ENCODE measurements at places on chromosomes 6 and 20.

DNA sequence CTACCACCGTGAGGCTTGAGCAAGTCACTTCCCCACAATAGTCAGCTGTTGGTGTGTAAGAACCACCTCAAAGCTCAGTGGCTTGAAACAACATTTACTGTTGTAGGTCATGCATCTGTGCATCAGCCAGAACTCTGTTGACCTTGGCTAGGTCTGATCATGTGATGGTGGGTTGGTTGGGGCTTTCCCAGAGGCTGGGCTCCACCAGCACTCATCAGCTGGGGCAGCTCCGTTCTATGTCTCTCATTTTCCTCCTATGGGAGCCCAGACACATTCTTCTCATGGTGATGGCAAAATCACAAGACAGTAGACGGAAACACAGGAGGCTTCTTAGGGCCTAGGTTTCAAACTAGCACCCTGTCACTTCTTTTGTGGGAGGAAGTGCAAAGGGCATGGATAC is 42.8 kb upstream of the PSMF1 start:
- no peak for DNase-seq

GRCh38 chr6:156857573-156857972 is 80.4 kb downstream of the ARID1B start:
- no peak for DNase-seq

DNA sequence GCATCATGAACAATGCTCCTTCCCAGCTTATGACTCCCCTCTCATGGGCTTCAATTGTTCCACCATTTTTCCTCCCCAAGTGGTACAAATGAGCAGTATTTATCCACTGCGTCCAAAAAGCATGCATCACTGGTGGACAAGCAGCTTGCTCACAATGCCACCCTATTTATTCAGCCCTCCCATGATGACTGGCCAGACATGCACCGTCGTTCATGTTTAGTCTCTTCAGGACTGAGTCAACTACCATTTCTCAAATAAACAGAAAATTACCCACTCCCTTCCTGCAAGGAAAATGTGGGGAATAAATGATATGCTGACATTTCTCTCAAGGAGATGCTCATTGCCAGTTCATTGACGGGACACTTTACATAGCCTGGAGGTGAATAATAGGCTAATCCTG is 300.4 kb downstream of the C6orf118 start:
- no peak for DNase-seq

DNA sequence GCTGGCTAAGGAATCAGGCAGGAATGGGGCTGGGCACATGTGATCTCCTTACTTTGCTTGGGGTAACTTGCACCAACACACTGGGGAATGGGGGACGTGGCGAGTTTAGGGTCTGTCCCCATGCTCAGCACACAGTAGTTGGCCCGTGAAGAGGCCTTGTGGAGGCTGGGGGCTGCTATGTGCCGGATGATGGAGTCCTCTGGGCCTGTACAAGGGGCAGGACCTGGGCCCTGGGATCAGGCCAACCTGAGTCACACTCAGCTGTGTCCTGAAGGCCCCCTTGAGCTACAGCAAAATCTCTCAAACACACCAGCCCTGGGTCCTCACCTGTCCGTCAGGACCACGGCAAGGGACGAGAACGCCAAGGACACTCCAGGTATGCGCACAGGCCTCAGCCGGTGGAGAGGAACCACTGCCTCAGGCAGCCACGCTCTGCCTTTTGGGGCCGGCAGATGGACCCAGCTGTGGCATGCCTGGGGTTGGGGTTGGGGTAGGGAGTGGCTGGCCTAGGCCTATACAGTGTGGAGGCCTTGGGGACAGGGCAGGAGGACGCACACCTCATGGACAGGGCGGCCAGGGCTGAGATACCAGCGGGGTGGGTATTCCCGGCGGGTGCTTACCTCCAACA is 11.1 kb downstream of the UCKL1 start:
- no peak for DNase-seq

- no peak for DNase-seq
Observed at GRCh38 chr6:119627908-119628669, 278.5 kb upstream of the MAN1A1 start.
